ENCODE measurements at places on chromosomes 5 and 9. TPM values are rescaled to one million over a fixed set of nuclear protein-coding genes. Genes with fewer than 3 reads are reported as not detected.

Gene SNX24
- total RNA-seq: 23.1 TPM

Gene KIF12
- 2.3 TPM for total RNA-seq

Gene PCDHB14
- 0.07 TPM for total RNA-seq

Gene ST6GALNAC4
- 18.1 TPM for total RNA-seq

Gene SPRY4
- 9.7 TPM for total RNA-seq

Gene HINT2
- 87.1 TPM for total RNA-seq

Gene AGXT2
- total RNA-seq: not detected

Gene EIF4EBP3
- total RNA-seq: 1.5 TPM

Gene MARVELD2
- 3.2 TPM for total RNA-seq

Gene CCDC171
- 0.26 TPM for total RNA-seq

Gene NSUN2
- 97.2 TPM for total RNA-seq

Gene TMOD1
- total RNA-seq: 2.4 TPM

Gene TRIM7
- 27.8 TPM for total RNA-seq

Gene RNF208
- 1.4 TPM for total RNA-seq

Gene GAPT
- total RNA-seq: not detected

Gene IRX2
- total RNA-seq: 1.5 TPM

Gene GDNF
- total RNA-seq: not detected

Gene SPATA31E1
- total RNA-seq: not detected

Gene LCN15
- not detected for total RNA-seq

Gene SLC46A2
- total RNA-seq: not detected

Gene INSL4
- total RNA-seq: 16.7 TPM

Gene HMCN2
- total RNA-seq: 0.05 TPM

Gene PDE8B
- total RNA-seq: 1.7 TPM

Gene OTULINL
- total RNA-seq: 15.9 TPM

Gene TAF1L
- not detected for total RNA-seq

Gene PCDHA1
- total RNA-seq: 0.15 TPM

Gene GDF9
- 0.14 TPM for total RNA-seq

Gene DTWD2
- 1.0 TPM for total RNA-seq

Gene GPR150
- total RNA-seq: not detected

Gene SYK
- total RNA-seq: 0.54 TPM

Gene PDE6A
- 0.25 TPM for total RNA-seq

Gene AFAP1L1
- 9.5 TPM for total RNA-seq

Gene INSYN2B
- 0.71 TPM for total RNA-seq

Gene SERF1B
- total RNA-seq: 77.4 TPM

Gene HTR1A
- total RNA-seq: not detected

Measured in A549 treated with GW870086 at 1 μM for 4 hours (cell line).